Activated naive CD8-positive, alpha-beta T cell treated with anti-CD3 and anti-CD28 coated beads for 36 hours (primary cell): ENCODE measurements at places on chromosomes 2 and 18.

DNA sequence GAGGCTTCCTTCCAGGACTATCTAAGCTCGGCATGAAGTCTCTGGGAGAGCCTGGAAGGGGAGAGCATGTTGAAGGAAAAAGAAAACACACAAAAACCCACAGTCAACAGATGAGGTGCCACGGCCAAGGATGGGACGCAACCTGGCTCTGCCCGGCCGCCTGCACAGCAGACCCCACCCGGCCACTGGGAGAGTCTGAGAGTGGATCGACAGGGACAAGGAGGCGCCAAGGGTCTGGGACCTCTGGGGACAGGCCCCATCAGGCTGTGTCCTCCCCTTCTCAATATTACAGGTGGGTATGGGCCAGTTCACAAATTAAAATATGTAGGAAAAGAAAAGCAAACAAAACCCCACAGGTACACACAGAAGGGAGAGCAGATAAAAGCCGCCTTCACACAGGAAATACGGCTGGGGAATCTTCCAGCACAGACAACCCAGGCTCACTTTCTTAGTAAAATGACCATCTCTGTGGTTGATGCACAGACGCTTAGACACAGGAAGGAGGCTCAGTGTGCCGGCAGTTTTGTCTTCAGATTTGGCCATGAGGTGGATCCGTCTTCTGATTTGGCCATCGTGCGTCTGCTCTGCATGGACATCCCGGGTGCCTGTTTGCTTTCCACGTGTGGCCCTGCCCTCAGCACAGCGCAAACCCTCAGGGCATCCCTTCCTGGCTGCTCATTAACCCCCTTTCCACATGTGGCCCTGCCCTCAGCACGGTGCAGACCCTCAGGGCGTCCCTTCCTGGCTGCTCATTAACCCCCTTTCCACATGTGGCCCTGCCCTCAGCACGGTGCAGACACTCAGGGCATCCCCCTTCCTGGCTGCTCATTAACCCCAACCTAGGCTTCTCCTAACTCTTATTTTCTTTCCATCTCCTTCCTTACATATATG is 138.4 kb downstream of the EIPR1 start:
- peak; percentile 19 for DNase-seq

GRCh38 chr2:230128623-230129342 is 60.1 kb upstream of the SLC16A14 start:
- no peak for DNase-seq

DNA sequence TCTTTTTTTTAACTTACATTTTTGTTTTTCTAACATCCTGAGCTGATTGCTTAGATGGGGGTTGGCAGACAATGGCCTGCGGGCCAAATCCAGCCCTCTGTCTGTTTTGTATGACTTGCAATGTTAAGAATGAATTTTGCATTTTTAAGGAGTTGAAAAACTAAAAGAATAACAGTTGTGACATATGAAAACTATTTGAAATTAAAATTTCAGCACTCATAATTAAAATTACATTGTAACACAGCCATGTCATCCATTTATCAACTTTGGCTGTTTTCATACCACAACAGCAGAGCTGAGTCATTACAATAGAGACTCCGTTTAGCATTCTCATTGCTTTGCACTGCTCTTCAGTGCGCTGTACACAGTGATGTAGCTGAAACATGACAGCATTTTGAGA is 94.1 kb upstream of the MC4R start:
- no peak for DNase-seq

- DNase-seq = no peak
Measured at GRCh38 chr18:80042785-80043184, 8.6 kb downstream of the RBFA start.
